ENCODE measurements at places on chromosomes 5 and 9.

DNA sequence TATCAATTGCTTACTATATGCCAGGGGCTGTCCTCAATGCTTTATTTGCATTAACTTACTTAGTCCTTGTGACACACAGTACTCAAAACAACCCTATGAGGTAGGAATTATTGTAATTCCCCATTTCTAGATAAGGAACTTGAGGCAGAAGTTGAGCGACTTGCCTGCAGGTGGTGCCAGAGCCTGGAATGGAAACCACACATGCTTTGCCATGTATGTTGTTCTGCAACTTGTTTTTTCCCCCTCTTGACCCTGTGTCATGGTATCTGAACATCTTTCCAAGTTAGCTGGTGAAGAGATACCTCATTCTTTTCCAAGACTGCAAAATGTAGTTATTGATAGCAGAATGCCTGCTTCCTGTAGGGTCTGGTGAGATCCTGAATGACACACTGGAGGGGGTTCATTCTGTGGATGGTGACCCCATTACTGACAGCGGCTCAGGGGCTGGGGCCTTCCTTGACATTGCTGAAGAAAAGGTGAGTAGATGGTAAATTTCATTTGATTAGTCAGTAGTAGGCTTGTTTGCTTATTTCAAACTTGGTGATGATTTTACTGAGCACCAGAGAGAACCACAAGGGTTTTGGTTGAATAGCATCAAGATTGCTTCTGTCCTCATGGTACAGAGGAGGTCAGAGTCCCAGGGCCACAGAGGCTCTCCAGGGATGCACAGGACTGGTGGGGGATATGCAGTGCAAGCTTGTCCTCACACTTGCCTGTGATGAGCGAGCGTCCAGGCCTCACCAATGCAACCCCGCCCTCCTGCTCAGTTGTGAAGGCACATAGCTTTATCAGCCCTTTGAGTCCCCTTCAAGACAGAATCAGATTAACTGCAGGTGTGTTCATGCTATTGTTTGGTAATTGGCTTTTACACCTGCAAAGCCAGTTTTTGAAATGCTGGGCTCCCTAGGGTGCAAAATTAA is 57.0 kb downstream of the COL15A1 start:
- no peak for DNase-seq

DNA sequence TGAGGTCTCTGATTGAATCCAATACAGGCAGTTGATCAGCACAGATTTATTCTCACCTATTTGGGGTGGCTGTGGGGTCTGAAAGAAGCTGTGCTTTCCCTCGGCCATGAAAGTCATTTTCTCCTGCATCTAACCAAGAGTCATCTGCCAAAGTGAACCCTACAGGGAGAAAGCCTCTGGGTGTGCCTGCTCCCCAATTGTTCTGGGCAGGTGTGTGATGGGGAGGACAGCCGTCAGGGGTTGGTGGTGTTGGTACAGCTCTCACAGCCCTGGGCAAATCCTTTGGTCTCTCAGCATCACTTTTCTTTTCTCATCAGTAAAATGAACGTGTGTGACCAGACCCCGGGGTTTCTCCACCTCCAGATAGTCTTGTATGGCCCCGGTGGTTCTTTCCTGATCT is 2.5 kb downstream of the PHF2 start:
- no peak for DNase-seq

DNA sequence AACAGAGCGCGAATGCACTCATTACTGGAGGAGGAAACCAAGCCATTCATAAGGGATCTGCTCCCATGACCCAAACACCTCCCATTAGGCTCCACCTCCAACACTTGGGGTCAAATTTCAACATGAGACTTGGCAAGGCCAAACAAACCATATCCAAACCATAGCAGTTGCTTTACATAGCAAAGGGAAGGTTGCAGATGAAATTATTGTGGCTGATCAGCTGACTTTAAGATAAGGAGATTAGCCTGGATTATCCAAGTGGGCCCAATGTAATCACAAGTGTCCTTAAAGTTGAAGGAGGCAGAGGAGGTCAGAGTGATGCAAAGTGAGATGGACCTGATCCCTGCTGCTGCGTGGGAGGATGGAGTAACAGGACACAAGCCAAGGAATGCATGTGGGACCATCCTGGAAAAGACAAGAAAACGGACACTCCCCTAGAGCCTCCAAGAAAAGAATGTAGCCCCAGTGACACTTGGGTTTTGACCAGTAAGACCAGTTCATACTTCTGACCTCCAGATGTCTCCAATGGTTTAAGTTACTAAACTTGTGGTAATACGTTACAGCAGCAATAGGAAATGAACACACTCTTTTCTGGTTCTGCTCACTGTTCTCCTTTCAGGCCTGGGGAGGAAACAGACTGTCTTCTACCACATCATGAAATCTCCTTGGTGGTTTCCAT is 167.3 kb downstream of the GNAQ start:
- DNase-seq: no peak

DNA sequence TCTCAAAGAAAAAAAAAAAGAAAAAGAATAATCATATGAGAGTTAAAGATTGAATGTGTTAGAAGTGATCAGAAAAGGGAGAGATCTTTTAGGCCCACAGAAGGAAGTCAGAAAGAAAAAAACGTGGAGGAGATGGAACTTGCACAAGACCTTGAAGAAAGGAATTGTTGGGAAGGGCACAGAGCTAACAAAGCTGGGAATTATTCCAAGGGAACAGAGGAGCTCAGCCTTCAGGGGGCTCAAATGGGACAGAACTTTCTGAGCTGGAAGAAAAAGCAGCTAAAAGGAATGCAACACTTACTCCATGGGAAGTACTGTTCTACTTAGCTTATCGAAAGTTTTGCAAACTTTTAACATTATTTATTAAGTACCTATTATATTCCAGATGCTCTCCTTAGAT is 153.4 kb upstream of the ADRA1B start:
- DNase-seq: no peak

GRCh38 chr5:122699201-122699600 is 75.7 kb upstream of the SNX2 start:
- DNase-seq: no peak

DNA sequence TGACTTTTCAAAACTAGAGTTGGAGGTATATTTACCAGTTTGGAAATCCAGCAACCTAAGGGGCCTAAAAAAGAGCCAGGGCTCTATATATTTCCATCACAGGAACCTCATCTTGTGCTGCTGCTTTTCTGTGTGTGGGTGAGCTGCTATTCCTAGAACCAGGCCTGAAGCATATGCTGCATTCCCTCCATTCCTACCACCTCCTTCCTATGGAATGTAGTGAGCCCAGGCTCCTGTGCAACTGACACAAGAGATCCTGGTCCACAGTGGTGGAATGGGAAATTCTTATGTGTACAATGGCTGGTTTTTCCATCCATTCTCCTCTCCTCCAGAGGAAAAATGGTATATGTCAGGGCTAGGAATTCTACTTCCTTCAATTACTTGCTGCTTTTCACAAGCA is 39.1 kb downstream of the SPEF2 start:
- no peak for DNase-seq

- DNase-seq: no peak
Measured at GRCh38 chr5:113514289-113514635, 768 bp downstream of the YTHDC2 start.

DNA sequence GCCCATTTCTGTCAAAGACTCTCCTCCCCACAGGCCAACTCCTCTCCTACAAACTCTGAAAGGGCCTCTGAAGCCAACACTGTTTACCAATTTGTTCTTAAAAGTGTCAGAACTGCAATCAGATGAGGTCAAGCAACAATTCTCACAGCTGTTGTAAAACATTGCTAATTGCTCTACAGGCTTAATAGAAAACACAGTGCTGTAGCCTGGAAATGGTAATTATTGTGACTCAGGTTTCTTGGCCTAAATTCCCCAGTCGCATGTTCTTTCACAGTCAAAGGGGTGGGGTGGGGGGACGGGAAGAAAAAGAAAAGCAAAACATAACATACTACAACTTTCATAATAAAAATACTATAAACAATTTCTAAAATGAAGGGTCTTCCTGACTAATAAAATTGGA is 343.2 kb downstream of the DMAC1 start:
- no peak for DNase-seq

GRCh38 chr5:152990649-152991048 is 499.8 kb upstream of the GRIA1 start:
- no peak for DNase-seq

GRCh38 chr5:135140446-135141204 is 106.6 kb upstream of the PITX1 start:
- no peak for DNase-seq

- no peak for DNase-seq
Measured at GRCh38 chr5:53406630-53407316, 73.7 kb upstream of the FST start.

DNA sequence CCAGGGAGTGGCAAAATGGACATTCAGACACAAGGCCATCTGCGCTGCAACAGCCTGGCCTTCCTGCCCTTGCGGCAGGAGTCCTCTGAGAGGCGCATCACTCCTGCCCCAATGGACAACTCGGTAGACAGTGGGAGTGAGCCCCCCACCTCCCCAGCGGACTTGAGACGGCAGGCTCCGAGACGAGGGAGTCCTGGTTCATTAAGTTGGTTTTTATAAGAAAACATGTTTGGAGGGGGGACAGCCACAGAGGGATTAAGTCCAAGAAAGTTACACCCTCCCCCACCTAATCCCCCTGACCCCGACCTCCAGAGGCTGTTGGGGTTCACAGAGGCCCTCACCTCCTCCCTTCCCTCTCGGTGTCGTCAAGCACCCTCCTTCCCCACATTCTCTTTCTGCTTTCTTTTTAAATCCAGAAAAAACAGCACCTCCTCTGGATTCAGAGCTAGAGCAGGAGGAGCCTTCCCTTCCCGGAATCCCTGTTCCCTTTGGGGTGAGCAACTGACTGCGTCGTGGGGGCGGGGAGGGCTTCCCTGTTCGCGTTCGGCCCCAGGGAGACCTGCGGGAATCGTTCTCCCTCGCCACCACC is 1.8 kb upstream of the EGR1 start:
- DNase-seq: no peak

- DNase-seq: no peak
Measured at GRCh38 chr5:17434982-17435381, 63.0 kb upstream of the TAF11L2 start.

GRCh38 chr9:125495172-125496119 is 211.6 kb downstream of the MAPKAP1 start:
- DNase-seq: no peak

GRCh38 chr5:4983701-4984100 is 156.4 kb upstream of the ADAMTS16 start:
- DNase-seq: no peak
